ENCODE measurements at places on chromosomes 4 and X.

GRCh38 chr4:4985844-4986243 lies 33.4 kb downstream of the CYTL1 start:
- no peak for DNase-seq

GRCh38 chrX:43640482-43640881 lies 15.6 kb upstream of the MAOA start:
- DNase-seq = no peak

DNA sequence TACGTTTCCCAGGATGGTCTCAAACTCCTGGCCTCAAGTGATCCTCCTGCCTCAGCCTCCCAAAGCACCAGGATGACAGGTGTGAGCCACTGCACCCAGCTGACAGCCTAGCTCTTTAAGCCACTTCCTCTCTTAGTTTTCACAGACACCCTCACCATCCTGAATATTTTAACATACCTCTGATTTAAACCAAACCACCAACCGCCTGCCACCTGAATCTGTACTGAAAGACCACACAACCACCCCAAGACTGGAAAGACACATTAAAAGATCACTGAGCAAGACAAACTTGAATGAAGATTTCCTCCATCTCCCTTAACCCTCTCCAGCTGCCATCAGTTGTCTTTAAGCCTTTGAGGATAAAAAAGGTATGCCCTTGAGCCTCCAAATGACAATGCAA lies 110.6 kb downstream of the SH3KBP1 start:
- DNase-seq = peak; percentile 49

DNA sequence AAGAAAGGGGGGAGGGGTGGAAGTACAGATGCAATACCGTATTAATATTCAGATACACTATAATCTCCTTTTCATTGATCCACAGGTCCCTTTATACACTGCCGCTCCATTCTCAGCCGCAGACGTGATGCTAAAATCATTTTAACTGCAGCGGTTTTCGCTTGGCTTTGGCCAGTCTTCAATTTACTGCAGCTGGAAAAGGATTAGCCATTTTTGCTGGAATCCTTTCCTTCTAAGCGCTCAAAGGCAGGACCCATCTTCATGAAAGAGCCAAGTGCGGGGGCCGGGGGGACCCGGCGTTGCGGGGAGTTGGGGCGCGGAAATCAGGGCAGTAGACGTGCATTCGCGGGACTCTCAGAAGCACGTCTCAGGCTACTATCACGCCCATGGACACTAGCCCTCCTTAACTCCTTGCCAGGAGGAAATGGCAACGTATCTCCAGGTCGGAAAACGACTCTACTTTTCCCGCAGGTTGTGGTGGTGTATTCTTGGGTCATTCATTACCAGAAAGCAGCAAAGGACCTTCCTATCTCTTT lies 1.7 kb upstream of the PCDH10 start:
- DNase-seq = no peak
